ENCODE measurements at places on chromosomes 5 and 9. TPM values are rescaled to one million over a fixed set of nuclear protein-coding genes. Genes with fewer than 3 reads are reported as not detected.

GRCh38 chr9:117958726-117959125 is 254.5 kb downstream of the TLR4 start:
- no peak for DNase-seq

GRCh38 chr9:129307227-129307970 is 129.3 kb upstream of the IER5L start:
- no peak for DNase-seq

DNA sequence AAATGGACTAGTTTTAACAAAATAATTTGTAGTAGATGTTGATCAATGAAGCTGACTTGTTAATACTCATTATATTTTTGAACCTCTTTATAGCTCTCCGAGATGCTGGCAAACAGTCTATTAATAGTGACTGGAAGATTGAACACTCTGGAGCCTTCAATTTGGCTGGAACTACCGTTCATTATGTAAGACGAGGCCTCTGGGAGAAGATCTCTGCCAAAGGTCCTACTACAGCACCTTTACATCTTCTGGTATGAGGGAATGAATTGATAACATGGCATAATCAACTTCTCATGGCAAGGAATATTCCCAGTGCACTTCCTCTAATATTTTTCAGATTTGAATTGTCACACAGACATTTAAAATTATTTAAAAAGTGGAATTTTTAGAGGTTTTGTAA is 68.2 kb upstream of the MINAR2 start:
- DNase-seq, result no peak

DNA sequence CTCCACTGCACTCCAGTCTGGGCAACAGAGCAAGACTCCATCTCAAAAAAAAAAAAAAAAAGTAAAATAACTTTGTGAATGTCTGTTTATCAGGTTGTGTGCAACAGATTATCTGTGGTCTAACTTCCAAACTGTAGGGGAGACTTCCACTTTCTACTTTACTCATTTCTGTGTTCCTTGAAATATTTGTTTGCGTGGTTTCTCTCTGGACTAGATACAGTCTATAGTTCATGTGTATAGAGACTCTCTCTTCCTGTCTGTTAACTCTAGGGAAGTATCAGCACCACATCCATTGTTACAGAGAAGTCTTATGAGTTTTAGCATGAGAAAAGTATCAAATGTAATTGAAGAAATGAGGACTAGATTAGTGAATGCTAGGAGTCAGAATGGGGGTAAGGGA is 168.3 kb downstream of the LPAR1 start:
- no peak for DNase-seq

- DNase-seq, result no peak
These were observed 169.8 kb upstream of the GRAMD2B start for GRCh38 chr5:126253406-126253805.

- no peak for DNase-seq
These were observed 13.5 kb downstream of the ARL14EPL start for GRCh38 chr5:116045821-116046220.

The DMRT2 gene
- total RNA-seq, result 8.1 TPM

The CTXN3 gene
- not detected for total RNA-seq

The FGF18 gene
- total RNA-seq, result 0.31 TPM

The KCNN2 gene
- 0.49 TPM for total RNA-seq
